ENCODE measurements at places on chromosomes 5 and 9. TPM values are rescaled to one million over a fixed set of nuclear protein-coding genes. Genes with fewer than 3 reads are reported as not detected.

The UQCRQ gene
- polyA plus RNA-seq = 663 TPM

The FAT2 gene
- not detected for polyA plus RNA-seq

The GABRA1 gene
- polyA plus RNA-seq = not detected

The GRIN1 gene
- not detected for polyA plus RNA-seq

The SPATA31E1 gene
- not detected for polyA plus RNA-seq

The OR13C3 gene
- polyA plus RNA-seq = not detected

DNA sequence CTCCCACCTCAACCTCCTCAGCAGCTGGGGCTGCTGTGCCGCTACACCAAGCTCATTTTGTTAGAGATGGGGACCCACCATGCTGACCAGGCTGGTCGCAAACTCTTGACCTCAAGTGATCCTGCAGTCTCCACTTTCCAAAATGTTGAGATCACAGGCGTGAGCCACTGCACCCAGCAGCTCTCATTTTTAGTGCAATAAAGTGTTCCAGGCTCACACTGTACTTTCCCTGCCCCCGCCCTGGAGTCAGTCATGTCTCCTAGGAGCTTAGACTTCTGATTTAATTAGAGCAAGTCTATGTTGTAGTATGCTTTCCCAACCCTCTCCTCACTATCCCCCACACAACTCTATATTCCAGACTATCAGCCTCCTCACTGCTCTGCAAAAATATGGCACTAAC, 238.0 kb upstream of the ACTBL2 start:
- no peaks in the 10 kb centered on the region for H3K27me3 ChIP-seq
- DNase-seq = no peak
- H3K4me1 ChIP-seq = no peaks in the 10 kb centered on the region
- no peaks in the 10 kb centered on the region for H3K36me3 ChIP-seq
- H3K27ac ChIP-seq = no peak overlapping the region

GRCh38 chr5:141838326-141839014, 39.7 kb downstream of the PCDH1 start:
- no peaks in the 10 kb centered on the region for H3K36me3 ChIP-seq
- no peaks in the 10 kb centered on the region for H3K27me3 ChIP-seq
- no peak for DNase-seq

DNA sequence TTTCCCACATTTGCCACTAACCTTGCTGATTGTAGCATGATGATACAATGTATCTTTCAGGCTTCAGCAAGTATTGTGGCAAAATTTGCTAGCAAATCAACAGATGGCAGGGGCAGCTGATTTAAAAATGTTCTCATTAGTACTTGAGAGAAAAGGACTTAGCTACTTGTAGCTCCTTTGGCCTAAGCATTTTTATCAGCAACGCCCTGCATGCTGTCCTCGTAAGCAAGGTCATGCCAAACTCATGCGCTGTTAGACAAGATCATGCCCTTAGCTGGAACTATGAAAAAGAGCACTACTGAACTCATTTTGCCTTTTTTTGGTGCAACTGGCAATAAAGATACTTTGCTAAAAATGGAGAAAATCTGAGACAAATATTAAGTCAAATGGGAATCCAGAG, 197.1 kb downstream of the ICE1 start:
- H3K4me3 ChIP-seq = no peak overlapping the region
- H3K36me3 ChIP-seq = no peaks in the 10 kb centered on the region

- no peaks in the 10 kb centered on the region for H3K27me3 ChIP-seq
- H3K27ac ChIP-seq = no peak overlapping the region
- no peaks in the 10 kb centered on the region for H3K4me1 ChIP-seq
- no peak overlapping the region for H3K4me3 ChIP-seq
- no peak for DNase-seq
These were observed 22.7 kb downstream of the CAMK2A start for GRCh38 chr5:150266871-150267291.

- H3K4me3 ChIP-seq = no peak overlapping the region
- no peaks in the 10 kb centered on the region for H3K27me3 ChIP-seq
- no peaks in the 10 kb centered on the region for H3K4me1 ChIP-seq
- DNase-seq = no peak
- peaks cover 29% of the 10 kb centered on the region for H3K36me3 ChIP-seq
These were observed 10.2 kb downstream of the MAPK9 start for GRCh38 chr5:180281706-180282105.

DNA sequence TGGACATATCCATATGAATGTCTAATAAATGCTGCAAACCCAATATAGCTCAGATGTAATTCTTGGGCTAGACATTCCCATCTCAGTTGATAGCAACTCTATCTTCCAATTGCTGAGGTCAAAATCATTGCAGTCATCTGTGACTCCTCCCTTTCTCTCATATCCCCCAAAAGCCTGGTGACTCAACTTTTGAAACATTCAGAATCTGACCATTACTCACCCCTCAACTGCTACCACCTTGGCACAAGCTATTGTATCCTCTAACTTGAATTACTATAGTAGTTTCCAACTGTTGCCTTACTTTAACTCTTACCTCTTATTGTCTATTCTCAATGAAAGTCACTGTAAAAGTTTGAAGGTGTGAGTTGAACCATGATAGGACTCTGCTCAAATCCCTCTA, 600.1 kb upstream of the RGMB start:
- no peak for DNase-seq
- no peak overlapping the region for H3K4me3 ChIP-seq
- H3K36me3 ChIP-seq = no peaks in the 10 kb centered on the region
- H3K4me1 ChIP-seq = no peaks in the 10 kb centered on the region

DNA sequence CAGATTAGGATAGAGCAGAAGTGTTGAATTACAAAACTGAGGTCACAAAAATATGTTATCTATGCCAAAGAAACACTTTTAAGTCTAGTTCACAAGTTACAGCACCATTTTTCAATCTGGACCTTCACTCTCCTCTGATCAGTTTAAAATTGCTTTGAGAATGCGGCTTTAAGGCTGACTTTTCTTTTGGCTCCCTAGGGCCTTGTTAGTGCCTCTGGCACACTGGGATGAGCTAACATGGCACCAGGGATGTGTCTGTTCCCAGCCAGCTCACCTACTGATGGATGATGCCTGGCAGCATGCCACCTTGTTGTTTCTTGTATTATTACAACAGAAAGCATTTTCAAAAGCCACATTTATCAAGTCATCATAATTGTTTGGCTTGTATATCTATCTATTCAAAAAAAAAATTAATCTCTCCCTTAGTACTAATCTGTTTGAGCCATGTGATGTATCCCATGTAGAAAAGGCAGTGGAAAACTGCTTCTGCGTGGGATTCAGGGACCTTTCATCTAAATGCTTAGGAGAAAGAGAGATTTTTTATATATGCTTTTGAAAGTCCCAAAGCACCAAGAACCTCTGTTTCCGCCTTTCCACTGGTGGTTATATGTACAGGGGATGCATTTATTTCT, 46.6 kb downstream of the ADAMTSL1 start:
- no peak for DNase-seq
- no peaks in the 10 kb centered on the region for H3K4me1 ChIP-seq
- no peaks in the 10 kb centered on the region for H3K36me3 ChIP-seq
- no peak overlapping the region for H3K4me3 ChIP-seq

- H3K4me3 ChIP-seq = no peak overlapping the region
- no peak for DNase-seq
- no peak overlapping the region for H3K27ac ChIP-seq
- H3K36me3 ChIP-seq = no peaks in the 10 kb centered on the region
- no peaks in the 10 kb centered on the region for H3K4me1 ChIP-seq
These were observed 104.8 kb downstream of the RXRA start for GRCh38 chr9:134431095-134431494.

DNA sequence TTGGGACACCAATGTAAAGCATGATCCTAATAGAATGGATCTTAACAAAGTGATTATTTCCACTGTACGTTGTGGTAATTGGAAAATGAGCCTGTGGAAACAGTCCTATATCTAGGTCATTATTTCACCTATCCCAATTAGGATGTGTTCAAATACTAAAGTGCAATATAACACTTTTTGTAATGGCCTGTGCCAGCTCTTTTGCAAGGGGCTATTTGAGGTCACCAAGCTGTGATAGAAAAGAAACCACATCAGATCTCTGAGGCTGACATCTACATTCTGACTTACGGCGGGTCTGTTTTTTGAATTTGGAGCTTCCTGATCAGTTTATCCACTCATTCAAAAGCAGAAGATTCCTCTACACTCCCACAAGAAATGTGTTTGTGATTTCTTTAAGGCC, 150.0 kb downstream of the TLE1 start:
- H3K4me3 ChIP-seq = no peak overlapping the region
- H3K4me1 ChIP-seq = no peaks in the 10 kb centered on the region
- H3K27ac ChIP-seq = no peak overlapping the region
- H3K27me3 ChIP-seq = no peaks in the 10 kb centered on the region

DNA sequence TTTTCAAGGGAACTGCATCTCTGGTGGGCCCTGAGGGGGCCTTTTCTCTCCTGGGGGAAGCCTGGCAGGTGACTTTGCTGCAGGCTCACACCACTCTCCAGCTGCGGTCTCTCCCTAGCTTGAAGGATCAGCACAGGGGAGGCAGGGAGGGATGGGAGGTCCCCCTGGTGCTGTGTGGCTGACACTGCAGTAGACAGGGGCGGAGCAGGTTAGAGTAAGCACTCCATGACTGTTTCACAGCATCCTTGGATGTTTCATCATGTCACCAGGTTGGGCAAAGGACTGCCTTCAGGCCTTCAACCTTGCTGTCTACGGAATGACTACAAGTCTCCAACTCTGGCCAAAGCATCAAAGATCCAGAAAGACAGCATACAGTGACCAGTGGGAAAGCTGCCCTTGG, 470.7 kb downstream of the CDK5RAP2 start:
- DNase-seq = no peak
- no peak overlapping the region for H3K27ac ChIP-seq
- no peaks in the 10 kb centered on the region for H3K4me1 ChIP-seq
- no peaks in the 10 kb centered on the region for H3K36me3 ChIP-seq
